ENCODE measurements at places on chromosomes 6 and 20.
A peak's percentile ranks its signal among the peaks of the same experiment; 100 is the strongest.

DNA sequence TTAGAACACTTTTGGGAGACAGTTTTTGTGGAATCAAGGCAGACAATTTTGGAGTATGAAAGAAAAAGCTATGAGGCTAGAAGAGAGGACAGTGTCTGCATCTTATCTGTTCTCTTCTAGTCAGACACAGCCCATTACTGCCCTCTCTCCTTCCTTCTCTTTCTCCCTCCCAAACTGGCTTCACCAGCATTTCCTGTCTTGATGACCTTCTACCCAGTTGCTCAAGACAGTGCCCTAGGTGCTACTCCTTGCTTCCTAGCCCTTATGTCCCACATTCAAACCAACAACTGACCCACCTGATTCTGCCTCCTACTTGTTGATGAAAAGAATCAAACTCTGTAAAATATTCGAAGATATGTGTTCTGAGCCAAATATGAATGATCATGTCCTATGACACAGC, 116.4 kb upstream of the RIPOR2 start:
- no peak for DNase-seq

- DNase-seq = no peak
Measured at GRCh38 chr6:30491991-30492952, 3.0 kb downstream of the HLA-E start.

DNA sequence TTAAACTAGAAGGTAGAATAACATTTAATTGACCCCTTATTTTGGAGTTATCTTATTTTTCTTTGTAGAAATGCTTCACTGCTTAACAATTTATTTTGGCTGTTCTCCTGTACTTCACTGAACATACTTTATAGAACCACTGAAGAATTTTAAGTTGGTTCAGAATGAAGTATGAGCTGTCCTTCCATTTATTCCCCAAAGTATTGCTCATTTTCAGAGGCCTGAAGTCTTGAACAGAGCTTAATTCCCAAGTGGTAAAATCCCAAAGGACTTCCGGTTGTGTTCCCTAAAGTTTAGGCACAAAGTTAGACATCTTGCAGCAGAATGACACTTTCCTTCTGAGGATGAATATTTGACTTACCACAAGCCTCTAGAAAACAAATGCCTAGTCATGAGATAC, 233.3 kb downstream of the TINAG start:
- no peak for DNase-seq

DNA sequence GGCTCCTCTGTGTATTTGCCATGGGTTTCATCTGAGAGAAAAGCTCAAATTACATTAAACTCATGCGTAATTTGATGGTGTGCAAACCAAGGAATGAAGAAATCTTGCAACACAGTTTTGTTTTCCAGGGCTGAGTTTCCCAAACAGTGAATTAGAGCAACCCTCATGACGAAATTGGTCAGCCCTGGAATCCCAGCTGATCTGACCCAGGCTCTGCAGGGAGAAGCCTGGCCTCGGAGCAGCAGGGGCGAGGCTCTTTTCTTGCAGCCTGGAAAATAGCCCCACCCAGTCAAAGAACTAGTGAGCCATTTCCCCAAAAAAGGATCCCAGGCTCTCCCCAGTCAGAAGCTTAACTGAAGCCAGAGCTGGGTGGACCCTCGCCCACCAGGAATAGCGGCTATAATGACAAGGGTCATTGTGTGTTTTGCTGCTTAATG, 107.3 kb upstream of the SNX9 start:
- DNase-seq = no peak

DNA sequence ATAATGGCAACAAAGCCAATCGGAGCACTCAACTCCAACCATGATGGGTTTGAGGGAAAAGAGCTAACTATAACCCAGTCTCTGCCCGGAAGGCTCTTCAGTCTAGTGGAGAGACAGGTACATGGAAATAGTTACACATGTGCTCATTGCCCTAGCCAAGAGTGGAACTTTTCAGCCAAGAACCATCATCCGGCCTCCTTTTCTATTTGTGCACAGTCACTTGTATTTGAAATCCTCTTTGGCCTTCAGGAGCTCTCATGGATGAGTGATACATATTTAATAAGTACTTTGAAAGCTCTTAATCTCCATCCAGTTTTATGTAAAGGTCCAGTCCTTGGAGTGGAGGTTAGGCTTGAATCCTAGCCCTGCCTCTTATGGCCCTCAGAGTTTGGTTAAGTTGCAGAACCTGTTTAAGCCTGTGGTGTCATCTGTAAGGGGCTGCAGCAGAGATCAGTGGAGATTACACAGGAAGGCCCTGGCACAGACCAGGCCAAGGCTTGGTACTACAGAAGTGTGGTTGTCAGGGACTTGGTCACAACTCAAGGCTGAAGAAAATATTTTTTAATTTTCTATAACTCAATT, 72.3 kb upstream of the SMLR1 start:
- no peak for DNase-seq

- DNase-seq = no peak
Measured at GRCh38 chr6:124132256-124132655, 328.6 kb downstream of the NKAIN2 start.

GRCh38 chr6:14681699-14682487, 564.0 kb upstream of the JARID2 start:
- DNase-seq = no peak

DNA sequence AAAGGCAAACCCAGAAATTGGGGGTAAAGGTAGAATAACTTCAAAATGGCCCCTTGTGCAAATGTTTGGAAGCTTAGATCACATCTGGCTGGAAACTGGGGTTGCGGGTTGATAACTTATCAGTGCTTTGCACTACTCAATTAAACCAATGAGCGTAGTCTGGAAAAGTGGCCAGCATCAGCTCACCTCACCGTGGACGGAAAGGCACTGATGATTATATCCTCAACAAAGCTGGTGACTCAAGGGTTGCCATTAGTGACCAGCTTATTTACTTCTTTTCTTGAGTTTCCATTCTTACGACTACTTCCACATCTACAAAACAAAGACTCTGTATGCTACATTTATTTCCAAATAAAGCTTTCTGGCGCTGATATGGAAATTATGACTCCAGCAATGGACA, 198.5 kb upstream of the HEY2 start:
- no peak for DNase-seq

DNA sequence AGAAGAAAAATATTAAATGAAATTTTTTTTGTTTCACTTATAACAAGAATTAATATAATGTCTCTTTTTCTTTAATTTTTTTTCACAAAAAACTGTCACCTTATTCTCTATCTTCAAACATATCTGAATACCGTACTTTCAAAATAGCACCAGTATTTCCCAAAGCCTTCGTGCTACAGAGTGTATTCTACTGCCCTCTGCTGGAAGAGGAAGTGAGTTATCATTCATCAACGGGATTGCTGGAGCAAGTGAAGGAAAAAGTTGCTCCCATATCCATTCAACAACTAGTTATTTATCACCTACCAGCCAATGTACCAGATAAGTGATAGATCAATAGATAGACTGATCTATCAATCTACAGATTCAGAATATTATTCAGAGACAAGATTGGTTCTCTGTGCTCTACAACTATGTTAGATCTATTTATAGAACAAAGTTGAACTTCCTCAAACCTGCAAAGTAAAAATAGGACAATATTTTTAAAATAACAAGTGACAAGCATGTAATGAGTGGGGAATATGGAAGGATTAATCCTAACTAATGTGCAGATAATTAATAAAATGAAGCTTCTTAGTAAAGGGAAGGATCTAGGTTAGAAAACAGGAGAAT, 26.7 kb upstream of the TFAP2B start:
- no peak for DNase-seq

- no peak for DNase-seq
Measured at GRCh38 chr20:20192366-20192765, 140.0 kb downstream of the CFAP61 start.

GRCh38 chr6:162026031-162026430, 701.5 kb downstream of the PRKN start:
- DNase-seq = no peak

- DNase-seq = no peak
Measured at GRCh38 chr6:156344491-156344890, 432.7 kb upstream of the ARID1B start.

DNA sequence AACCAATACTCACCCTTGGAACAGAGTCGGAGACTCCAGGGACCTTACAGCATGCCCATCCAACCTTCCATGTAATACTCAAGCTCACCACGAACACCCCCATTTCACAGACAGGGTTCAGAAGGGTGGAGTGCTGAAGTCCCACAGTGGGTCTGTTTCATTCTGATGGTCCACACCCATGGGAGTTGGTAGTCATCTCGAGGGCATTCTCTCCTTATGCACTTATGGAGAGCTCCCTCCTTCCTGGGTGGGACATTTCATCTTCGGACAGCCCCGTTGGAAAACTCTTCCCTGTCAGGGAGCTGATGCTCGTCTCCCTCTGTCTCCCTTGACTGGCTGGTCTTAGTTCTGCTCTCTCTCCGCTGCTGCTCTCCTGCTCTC, 38.9 kb downstream of the COX4I2 start:
- DNase-seq = no peak

- DNase-seq = no peak
Measured at GRCh38 chr6:76438768-76439167, 366.3 kb upstream of the IMPG1 start.

DNA sequence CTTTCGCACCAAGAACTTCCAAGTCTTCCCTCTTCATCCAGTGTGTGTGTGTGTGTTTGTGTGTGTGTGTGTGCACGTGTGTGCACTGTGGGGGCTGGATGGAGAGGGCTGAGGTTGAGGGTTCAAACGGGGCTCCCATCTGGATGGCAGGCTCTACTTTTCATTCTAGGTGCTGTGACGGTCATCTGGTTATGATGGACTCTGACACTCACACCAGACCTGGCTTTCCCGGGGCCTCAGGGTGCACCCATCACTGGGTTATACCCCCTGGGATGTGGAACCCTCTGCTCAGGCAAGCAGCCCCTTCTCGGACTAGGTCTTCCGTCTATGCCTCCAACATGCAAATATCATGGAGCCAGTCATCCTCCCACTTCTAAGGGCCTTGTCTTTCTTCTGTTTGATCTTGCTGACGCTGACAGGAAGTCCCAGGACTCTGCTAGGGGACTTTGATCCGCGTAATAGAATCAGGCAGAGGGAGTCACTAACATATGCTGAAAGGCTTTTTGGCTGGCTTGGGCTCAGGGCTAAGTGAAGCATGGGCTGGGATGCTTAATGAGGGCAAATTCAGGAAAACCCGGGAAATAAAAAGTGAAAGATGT, 313.6 kb downstream of the CDC5L start:
- DNase-seq = no peak

DNA sequence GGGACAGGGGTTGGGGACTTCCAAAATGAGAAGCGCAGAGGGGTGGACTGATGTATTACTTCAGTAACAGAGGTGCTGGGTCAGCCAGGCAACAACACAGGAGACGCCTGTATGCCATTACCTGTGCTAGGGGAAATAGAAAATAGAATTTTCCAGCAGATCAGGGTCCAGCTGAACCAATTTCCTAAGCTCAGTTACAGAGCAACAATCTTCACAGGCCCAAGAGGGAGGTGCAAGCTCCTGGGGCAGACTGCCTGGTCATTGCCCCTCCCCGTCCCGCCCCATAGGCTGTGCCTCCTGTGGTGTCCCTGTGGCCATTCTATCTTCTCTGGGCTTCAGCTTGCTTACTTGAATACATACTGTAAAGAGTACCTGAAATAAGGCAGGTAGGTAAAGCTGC, 3.7 kb downstream of the KCNK5 start:
- no peak for DNase-seq

DNA sequence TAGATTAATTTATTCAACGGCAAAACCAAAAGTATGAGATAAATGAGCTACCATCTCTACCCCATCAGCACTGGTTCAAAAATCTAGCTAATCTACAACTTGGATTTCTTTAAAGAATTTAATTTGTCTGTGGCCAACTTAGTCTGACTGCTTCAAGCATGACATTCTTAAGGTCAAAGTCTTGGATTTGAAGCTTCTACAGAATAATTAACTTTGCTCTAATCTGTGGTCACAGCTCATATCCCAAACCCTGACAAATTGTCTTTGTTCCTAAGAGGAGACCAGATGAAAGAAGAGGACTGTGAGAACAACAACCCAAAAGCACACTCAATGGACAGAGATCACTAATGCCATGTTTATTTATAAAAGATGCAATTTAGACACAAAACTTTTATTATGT, 166.9 kb upstream of the EPHA7 start:
- no peak for DNase-seq

DNA sequence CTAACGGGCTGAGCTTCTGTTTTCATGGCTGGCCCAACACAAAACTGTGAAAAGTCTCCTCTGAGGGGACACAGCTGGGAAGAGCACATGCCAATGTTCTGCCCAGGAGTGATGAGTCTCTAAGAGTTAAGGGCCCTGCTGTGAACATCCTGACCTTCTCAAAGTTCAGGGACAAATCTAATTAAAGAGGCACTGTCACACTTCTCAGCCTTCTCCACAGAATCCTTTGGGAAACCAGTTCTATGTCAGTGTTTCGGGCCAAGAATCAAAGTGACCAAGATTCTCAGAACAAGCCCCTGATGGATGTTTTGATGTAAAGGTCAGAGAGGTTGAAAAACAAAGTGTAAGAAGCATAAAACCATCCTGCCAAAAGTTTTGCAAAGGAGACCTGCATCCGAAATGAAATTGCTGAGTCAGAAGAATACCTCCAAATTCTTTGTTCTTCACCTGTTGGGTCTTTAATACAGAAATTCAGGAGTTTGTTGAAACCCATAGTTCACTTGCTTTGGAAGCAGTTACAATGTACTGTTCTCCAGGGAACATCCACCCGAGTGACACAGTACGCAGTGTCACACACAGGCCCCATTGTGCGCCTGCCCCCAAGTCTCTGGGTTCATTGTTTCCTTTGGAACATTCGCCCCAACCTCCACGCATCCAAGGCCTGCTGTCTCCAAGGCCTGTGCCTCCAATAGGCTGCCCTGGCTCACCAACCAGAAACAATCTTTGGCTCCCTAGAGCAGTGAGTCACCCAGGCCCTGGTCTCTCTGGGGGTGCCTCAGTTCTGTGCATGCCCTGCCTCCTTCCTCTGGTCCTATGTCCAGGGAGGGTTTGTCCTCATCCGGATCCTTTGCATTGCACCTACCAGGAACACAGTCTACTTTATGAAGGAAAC, 65.5 kb upstream of the QKI start:
- peak; percentile 84 for DNase-seq

DNA sequence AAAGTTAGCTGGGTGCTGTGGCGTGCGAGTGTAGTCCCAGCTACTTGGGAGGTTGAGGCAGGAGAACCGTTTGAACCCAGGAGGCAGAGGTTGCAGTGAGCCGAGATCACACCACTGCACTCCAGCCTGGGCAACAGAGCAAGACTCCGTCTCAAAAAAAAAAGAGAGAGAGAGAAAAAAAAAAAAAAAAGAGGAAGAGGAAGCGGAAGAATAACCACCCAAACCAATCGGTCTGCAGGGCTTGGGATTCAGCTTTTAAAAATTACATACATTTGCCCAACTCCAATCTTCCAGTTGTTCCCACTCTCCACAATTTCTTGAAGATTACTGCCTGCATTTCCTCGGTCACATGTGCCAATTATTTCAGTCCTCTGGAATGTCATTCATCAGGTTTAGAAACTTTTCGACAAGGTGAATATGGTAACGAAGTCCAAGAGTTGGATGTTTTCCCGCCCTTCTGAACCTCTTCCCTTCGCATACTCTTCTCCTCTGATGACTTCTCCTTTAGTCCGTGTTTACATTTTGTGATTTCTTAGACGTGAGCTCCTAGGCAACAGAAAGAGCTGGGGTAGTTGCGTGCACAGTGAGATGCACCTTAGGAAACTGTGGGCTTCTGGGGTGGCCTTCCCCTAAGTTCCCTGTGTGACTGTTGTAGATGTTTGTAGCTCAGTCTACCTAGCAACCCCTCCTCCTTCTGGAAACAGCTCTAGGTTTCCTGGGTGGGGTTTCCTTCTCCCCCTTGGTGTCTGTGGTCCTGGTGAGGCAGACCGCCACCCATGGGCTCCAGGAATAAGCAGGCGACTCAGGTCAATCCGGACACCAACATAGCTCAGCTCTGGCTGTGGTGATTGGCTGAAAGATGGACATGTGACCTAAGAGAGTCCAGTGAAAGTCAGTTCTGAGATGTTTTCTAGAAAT, 63.0 kb upstream of the NCOA3 start:
- no peak for DNase-seq

Data from C1 segment of cervical spinal cord (tissue), 14 donors.